Stimulated activated CD8-positive, alpha-beta memory T cell treated with anti-CD3 and anti-CD28 coated beads, Interleukin-4, amount 100 ng/mL, for 1 hour (primary cell): ENCODE measurements at places on chromosomes 12 and 14.

DNA sequence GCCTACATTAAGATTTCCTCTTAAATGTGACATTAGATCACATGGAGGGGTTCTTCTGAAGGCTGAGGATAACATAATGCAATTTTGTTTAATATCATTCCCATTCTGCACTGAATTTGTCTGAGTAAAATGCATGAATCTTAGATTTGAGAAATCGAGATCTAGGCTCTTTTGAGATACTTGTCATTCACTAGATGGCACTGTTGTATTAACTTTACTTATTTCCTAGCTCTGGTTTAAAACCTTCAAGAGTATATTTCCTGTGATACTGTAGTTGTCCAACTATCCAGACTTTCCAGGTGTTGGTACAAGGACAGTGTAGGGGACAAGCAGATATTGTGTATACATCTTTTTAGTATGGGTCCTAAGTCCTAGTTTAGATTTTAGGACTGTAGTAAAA, 91.7 kb upstream of the SEL1L start:
- no peak for DNase-seq

DNA sequence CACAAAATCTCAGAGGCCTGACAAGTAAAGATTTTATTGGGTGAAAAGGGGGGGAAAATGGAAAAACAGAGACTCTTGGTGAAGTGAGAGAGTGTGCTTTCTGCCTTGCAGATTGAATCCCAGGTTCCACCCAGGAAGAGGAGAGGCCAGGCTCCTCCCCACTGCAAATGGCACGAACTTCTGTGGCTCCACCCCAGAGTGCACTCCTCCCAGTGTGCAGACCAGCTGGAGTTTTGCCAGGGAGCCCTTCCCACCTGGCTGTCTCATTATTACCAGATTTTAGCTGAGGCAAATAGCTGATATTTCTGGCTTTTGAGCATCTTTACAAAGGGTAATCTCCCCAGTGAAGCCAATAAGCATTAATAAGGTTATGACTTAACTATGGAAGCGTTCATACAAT, 51.9 kb downstream of the TESPA1 start:
- DNase-seq: no peak

DNA sequence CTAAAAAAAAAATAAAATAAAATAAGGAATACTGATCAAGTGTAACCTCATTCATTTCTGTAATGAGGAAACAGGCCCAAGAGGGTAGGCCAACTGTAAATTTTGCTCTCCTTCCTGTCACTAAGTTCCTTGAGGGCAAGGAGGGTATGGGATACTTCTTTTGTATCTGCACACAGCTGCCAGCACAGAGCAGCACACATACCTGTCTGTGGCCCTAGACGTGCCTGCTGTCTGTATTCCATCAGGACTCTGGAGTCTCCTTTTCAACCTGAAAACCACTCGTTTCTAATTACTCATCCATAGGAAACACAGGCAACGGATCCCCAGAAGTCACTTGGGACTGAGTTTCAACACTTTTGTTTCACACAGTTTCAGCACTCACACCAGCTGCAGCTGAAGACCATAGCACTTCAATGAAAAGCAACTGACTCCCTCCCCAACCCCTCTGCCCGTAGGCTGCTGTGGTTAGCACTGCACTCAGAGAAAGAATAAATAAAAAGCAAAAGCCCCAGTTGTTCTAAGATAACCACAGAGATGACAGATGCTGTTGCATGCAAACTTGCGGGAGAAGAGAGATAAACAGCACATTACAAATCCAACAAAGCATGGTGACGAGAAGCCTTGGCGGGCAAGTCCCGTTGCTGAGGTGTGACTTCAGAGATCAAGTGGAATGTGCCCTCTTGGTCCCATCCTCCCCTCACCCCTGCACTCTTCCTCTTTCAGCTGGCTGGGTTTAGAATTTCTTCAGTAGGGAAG, 24.9 kb downstream of the CRACR2A start:
- DNase-seq: no peak

DNA sequence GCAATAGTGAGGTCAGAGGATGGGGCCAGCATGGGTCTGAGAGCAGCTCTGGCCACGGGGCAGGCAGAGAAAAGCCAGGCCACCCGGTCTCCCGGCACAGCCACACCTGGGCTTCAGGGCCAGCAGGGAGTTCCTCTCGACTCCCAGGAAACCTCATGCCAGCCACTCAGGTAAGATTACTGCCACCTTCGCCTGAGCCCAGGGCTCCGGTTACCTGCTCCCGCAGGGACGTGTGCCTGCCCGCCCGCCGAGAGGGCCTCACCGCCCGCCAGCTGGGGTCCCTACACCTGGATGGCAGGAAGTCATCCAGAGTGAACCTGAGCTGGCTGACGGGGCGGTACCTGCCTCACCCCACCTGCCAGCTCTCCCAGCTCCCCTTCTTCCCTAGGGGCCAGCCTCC, 7.3 kb downstream of the JAG2 start:
- no peak for DNase-seq

GRCh38 chr12:22624548-22624869, 462 bp upstream of the ETNK1 start:
- no peak for DNase-seq

DNA sequence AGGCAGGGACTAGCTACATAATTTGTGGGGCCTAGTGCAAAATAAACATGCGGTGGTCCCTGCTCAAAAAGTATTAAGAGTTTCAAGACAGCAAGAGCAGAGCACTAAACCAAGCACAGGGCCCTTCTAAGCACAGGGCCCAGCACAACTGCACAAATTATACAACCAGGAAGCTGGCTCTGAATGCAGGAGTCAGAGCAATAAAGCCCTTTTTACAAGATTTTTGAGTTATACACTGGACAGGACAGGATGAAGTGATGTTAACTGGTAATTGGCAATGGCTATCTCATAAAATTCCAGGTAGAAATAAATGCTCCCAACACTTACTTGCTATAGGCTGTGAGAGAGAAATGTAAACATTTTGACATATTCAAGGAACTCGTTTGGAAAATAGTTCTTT, 86.2 kb upstream of the GPHB5 start:
- no peak for DNase-seq

- no peak for DNase-seq
These were observed 76.5 kb downstream of the FBXL14 start for GRCh38 chr12:1517734-1518525.

GRCh38 chr12:71144682-71145081, 13.1 kb downstream of the TSPAN8 start:
- no peak for DNase-seq

DNA sequence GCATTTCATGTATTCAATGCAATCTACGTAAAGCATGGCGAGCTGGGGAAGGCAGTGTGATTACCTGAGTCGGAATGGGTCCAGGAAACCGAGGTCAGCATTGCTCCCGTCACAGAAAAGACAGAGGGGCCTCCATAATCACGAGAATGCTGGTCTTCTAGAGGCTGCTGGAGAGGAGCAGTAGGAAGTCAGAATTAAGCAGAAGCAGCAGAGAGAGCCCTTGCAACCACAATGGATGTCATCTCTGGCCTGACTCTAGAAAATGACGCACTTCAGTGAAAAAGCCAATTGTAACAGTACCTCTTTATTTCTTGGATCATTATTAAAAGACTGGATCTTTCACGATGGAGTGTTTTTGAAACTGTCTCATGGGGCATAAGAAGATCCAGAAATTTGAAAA, 69.5 kb upstream of the FOXN3 start:
- DNase-seq: no peak

DNA sequence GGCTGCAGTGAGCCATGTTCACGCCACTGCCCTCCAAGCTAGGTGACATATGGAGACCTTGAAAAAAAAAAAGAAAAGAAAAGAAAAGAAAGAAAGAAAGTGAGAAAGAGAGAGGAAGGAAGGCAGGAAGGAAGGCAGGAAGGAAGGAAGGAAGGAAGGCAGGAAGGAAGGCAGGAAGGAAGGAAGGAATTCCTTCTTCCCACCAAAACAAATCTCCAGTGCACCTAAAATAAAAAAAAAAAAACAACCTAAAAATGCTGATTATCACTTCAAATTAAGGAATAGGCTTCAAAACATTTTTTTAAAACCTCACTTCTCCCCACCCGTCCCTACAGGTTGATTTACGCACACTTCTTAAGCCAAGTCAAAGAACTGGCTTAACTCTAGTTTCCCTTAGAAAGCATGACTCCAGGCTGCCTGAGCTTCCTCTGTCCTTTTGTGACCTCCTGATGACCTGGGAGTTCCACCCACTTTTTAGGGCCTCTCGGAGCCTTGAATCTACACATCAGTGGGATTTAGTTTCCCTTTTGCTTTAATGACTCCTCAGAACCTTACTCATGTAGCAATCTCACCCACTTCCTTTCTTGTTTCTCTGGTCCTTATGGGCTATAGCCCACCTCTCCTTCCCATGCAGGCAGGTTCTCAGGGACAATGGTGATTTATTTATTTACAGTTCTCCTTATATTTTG, 18.6 kb downstream of the DUSP6 start:
- DNase-seq: no peak

- no peak for DNase-seq
These were observed 15.4 kb upstream of the ASIC1 start for GRCh38 chr12:50041962-50042361.

GRCh38 chr14:61956517-61956916, 194.3 kb downstream of the SNAPC1 start:
- no peak for DNase-seq

DNA sequence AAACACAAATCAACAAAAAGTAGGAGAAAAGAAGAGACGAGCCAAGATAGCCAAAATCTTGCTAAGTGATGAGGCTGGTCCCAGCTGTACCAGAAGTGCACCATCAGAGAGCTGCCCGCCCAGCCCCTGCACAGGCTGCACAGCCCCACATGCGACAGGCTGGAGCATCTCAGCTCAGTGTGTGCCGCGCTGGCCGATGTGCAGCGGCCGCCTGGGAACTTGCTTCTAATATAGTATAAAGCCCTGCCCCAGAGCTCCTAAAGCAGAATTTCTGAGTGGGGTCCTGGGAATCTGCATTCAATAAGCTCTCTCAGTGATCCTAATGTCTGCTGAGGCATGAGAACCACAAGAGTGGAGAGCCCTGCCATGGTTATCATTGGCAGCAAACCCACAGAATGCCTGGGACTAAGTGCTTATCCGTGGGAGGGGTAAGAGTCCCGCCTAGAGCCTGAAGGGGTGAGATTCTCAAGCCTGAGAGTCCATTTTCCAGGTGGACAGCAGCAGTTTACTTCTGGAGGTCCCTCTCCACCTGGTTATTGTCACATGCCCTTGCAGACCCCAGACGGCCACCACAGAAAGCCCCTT, 171.6 kb downstream of the DPF3 start:
- DNase-seq: no peak

DNA sequence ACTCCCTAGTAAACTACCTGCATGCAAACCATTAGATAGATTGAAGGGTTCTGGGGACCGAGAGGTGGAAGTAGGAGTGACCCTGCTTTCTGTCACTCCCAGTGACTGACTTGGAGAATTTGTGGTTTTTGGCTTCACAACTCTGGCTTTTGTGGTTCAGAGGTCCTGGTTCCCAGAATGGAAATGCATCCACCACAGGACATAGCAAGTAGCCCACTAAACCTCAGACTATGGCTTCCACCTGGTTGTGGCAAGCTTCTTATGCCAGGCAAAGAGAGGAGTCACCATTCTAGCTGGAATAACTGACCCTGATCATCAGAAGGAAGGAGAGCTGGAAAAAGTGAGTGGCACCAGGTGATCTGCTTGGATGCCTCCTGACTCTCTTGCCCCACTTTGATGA, 162.4 kb upstream of the TMEM260 start:
- DNase-seq: no peak

DNA sequence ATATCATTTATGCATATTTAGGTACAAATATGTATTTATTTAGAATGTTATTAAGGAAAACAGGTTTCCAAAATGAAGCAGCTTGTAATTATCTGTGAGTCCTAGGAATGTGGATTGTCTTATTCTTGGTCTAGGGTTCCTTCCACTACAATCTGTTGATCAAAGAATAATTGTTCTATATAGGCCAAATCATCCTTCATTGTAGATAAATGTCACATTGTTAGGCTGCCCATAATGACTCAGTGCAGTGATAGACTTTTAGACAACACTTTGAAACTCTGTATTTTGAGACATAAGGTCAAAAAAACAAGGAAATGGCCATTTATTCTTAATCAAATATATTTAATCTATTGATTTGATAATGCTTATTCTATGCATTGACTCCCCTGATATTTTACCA, 283.0 kb downstream of the ACSS3 start:
- DNase-seq: no peak

DNA sequence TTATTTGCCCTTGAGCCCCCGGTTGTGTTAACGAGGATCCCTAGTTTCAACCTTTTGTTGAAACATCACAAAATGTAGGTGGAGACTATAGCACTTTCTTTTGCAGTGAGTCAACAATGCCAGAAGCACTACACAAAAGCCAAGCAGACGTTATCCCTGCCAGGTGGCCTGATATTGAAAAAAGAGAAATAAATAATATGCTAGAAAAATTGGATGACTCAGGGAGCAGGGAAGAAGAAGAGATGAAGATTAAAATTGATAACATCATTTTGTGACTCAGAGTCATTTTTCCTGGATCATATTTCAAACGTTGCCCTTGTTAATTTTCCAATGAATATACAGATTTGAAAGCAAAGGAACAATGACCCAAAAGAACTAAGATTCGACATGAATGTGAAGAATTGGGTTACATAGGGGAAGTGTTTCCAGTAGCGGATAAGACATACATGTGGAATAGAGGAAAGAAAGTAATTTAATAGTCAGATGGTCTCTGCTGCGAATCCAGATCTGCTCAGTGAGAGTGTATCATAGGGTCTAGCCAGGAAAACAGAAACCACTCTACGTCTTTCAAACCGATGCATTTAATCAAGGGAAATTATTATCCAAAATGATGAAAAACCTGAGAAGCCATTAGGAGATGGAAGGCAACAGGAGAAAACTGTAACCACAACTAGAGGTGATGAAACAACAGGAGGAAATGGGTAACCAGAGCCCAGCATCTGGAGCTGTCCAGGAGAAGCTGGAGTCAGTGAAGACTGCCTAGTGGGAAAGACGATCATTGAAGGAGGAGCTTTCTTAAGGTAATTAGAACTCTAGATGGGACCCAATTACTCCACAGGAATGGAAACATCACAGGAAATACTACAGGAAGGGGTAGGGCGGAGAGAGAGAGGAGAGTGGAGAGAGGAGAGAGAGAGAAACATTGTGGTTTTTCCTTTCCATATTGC, 57.9 kb downstream of the RERG start:
- no peak for DNase-seq

- peak; percentile 43 for DNase-seq
These were observed 1.6 kb downstream of the SLC16A7 start for GRCh38 chr12:59597385-59597781.

GRCh38 chr14:89325959-89326358, 91.1 kb downstream of the FOXN3 start:
- DNase-seq: no peak

- DNase-seq: no peak
These were observed 17.3 kb downstream of the ARID4A start for GRCh38 chr14:58315606-58316005.

GRCh38 chr14:96574633-96575632, 72.8 kb downstream of the PAPOLA start:
- DNase-seq: no peak

GRCh38 chr12:89235189-89235993, 116.9 kb downstream of the DUSP6 start:
- no peak for DNase-seq

- no peak for DNase-seq
These were observed 56.7 kb downstream of the BCL11B start for GRCh38 chr14:99215277-99215676.
